ENCODE measurements at places on chromosomes 6 and 20.
A peak's percentile ranks its signal among the peaks of the same experiment; 100 is the strongest.

DNA sequence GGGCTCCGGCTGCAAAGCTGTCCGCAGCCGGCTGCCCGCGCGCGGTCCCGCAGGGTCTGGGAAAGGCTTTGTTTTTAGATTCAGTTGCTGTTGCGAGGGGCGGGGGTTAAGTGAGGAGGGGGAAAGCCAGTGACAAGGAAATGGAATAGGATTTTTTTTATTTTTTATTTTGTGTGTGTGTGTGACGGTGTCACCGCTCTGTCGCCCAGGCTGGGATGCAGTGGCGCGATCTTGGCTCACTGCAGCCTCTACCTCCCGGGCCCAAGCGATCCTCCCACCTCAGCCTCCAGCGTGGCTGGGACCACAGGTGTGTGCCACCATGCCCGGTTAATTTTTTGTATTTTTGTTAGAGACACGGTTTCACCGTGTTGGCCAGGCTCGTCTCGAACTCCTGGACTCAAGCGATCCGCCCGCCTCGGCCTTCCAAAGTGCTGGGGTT lies 615 bp upstream of the UBE2J1 start:
- DNase-seq: no peak

DNA sequence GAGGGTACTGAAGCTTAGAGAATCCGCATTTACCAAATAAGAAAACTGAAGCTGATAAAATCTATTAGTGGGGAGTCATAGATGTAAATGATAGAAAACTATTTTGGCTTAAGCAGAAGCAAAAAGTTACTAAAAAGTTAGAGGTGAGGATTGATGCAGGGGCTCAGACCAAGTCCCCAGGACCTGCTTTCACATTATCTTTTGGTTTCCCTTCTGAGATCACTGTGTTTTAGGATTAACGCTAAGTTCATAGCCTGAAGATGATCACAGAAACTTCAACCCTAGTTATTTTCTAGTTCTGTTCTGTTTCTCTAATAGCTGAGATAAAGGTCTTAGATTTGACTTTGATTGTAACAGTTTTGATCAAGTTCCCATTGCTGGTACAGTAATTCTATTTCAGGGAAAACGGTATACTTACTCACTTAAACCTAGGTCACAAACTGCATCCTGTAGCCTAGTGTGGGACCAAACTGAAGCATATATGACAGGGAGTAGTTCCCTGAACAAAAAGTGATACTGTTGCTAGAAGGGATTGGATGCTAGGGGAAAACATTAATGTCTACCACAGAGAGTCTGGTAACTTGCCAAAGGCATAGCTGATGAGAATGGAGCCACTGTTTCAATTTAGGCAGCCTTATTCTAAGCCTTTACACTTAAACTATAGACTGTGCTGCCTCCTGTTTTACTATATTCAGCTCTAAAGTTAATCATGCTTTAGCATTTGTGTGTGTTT lies 13.1 kb downstream of the CYB5R4 start:
- no peak for DNase-seq

GRCh38 chr6:128033156-128033555 lies 132.3 kb upstream of the THEMIS start:
- no peak for DNase-seq

- DNase-seq: no peak
Observed at GRCh38 chr20:20085812-20086211, 33.5 kb downstream of the CFAP61 start.

DNA sequence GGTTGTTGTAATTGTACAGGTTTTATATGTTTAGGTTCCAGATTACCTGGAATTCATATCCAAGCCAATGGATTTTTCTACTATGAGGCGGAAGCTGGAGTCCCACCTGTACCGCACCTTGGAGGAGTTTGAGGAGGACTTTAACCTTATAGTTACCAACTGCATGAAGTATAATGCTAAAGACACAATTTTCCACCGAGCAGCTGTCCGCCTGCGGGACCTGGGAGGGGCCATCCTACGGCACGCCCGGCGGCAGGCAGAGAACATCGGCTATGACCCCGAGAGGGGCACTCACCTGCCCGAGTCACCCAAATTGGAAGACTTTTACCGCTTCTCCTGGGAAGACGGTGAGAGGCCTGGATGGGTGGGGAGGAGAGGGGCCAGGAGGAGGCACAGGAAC lies 13.6 kb downstream of the BRPF3 start:
- no peak for DNase-seq

DNA sequence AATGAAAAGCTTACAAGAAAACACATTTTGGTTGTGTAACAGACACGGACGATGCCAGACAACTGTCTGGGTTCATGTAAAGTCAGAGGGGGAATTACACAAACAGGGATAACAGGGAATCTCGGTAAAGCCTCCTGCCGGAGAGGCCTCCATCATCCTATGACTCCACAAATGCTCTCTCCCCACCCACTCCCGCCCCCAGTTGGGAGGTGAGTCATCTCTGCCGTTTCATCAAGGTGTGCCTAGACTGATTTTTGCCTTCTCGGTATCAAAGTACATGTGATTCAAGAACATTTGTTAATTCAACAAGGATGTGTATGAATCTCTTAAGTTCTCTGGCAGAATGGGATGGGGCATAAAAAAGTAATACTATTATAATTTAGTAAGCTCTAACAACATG lies 304.9 kb upstream of the PRDM1 start:
- peak; percentile 22 for DNase-seq

GRCh38 chr6:14369717-14370116 lies 252.1 kb downstream of the CD83 start:
- DNase-seq: no peak

DNA sequence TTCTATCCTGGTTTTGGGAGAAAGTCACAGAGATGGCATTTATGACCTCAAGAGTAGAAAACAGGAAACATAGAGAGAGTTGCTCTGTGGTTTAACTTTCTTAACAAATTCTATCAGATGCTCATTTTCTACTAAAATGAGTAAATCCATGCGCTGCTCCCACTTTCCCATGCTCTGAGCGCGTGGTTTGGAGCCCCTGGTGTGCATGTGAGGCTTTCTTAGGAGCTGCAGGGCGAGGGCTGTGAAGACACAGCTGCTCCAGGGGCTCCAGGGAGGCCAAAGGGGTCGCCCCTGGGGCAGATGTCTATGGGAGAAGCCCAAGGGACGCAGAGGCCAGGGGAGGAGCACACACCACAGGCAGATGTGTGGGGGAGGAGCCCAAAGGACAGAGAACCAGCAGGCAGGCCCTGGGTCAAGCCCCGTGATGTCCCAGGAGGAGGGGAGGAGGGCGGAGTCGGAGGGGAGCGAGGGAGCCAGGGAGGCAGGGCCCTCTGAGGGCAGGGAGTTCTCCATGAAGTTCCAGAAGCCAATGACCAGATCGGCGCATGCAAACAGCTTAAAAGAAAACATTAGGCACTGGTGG lies 122.9 kb downstream of the IRF4 start:
- DNase-seq: no peak

DNA sequence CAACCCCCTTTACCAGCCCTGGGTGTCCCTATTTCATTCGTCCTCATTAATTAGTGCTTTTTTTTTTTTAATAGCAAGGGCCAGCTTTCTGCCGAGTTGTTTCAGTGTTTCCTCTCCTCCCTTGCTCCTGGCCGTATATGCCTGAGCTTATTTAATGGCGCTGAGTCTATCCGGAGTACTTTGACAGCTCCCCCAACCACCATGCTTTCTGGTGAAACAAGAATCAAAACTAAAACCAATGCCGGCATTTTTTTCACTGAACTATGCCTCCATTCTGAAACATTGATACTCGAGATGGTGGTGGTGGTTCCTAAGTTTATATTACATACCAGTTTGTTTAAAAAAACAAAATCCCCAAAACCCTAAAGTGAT lies 1.2 kb downstream of the DCBLD1 start:
- no peak for DNase-seq

DNA sequence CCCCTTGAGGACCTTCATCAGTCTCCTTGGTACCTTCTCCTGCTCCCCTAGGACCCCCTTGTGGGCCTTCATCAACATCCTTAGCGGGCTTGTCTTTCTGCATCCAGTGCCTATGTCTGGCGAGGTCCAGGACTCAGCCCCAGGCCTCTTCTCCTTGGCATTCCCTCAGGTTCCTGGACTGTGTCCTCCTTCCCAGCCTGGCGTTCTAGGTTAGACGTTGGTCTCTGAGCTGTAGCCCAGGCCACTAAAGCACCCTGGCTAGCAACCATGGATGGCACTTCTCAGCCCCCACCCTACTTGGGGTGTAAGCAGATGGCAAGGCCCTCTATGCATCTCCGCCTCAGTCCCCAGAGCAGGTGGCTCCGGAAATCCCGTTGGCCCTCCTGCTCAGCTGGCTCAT lies 51.5 kb upstream of the NNAT start:
- no peak for DNase-seq

GRCh38 chr6:125598422-125598821 lies 151.0 kb upstream of the HEY2 start:
- DNase-seq: no peak

DNA sequence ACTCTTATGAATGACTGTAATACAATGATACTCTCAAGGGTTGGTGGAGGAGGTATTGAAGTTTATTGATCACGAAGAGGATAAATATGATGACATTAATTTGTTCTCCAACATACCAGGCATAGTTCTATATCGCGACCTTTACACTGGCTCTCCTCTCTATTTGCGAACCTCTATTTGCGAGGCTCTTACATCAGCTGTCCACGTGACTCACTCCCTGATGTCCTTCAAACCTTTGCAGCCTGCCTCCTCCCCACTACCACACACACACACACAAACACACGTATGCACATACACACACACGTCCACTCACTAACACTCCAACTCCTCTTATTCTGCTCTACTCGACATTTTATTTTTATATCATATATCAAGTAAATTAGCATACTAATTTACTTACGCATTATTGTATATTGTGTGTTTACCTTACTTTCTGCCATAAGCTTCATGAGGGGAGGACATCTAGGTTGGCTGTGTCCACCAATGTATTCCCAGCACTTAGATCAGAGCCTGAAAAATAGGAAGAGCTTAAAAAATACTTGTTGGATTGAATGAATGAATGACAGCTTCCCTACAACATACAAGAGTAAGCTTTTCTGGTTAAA lies 53.3 kb upstream of the TNFRSF21 start:
- DNase-seq: no peak

DNA sequence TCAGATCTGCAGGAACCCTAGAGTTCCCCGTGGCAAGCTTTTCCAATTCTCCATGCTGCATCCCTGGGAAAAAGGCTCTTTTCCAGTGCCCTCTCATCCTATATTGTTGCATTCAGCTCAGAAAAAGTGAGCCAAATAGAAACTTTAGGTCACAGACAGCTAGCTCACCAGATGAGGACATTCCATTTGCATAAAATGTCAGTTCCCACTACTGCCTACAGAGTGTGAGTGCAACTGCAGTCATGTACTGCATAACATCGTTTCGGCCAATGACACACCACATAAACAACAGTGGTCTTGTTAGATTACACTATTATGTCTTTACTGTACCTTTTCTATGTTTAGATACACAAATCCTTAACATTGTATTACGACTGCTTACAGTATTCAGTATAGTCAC lies 8.6 kb downstream of the HS3ST5 start:
- DNase-seq: no peak

GRCh38 chr20:16432466-16433292 lies 140.6 kb downstream of the KIF16B start:
- no peak for DNase-seq

DNA sequence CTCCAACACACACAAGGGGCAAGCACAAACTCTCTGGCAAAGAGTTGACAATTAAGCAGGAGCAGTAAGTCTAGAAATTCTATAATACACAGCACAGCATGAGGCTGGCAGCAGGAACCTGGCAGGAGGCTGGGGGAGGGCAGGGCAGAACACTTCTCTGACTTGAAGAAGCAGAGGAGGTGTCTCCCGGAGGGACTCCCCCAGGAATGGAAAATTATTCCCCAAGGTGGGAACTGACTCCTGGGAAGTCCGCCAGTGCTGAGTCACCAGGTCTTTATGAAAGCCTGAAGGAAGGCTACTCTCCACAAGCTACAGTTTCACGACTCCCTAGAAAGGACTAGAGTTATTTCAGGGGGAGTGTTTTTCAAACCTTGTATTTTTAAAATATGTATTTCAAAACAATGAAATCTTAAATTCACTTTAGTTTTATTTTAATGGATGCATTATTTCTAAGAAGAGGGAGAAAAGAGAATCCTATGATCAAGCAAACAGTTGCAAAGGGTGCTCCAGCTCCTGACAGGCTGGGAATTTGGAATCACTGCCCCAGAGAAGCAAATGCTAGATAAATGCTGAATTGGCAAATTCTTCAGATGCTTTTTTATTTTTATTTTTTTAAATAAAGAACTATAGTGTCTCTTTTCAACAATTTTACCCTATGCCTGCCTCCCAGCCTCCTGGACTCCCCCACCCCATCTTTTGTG lies 192.8 kb downstream of the LY86 start:
- DNase-seq: no peak

DNA sequence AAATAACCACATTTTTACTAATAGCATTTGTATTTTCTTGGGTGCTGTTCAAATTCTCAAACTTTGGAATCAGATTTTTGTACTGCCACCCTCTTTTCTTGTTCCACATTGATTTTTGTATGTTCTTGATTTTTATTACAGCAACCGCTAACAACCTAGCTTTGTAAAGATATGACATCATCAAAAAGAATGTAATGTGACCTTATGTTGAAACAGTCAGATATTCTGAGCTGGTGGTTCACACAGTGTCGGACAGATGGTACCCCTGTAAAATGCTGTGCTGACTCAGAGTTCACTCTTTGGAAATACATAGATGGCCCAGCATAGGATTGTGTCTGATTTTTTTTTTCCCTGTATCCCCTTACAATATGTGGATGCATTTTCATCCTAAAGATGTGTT lies 118.9 kb downstream of the QKI start:
- DNase-seq: no peak

GRCh38 chr6:13406781-13407180 lies 78.4 kb upstream of the TBC1D7 start:
- DNase-seq: no peak
